ENCODE measurements at places on chromosomes 7 and 10.

DNA sequence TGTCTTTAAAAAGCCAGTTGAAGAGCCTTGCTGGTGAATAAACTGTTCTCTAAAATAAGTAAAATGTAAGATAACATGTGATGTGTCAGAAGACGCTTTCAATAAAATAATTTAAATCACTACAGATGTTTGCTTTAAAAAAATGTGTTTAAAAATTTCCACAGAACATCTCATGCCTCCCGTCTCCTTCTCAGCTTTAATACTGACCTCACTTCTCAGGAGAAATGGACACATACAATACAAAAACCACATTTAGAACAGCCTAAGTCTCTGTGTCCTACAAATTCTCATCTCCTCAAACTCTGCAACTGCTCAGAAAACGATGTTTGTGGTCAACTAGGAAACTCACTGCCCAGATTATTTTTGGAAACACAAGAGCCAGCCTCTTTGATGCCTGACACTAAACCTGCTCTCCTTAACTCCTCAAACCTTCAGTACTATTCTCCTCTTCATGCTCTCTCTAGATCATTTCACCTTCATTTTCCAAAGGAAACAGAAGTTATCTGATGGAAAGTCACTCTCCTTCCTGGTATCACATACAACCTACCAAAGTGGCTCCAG is 120.3 kb downstream of the ZNF438 start:
- no peak for DNase-seq

DNA sequence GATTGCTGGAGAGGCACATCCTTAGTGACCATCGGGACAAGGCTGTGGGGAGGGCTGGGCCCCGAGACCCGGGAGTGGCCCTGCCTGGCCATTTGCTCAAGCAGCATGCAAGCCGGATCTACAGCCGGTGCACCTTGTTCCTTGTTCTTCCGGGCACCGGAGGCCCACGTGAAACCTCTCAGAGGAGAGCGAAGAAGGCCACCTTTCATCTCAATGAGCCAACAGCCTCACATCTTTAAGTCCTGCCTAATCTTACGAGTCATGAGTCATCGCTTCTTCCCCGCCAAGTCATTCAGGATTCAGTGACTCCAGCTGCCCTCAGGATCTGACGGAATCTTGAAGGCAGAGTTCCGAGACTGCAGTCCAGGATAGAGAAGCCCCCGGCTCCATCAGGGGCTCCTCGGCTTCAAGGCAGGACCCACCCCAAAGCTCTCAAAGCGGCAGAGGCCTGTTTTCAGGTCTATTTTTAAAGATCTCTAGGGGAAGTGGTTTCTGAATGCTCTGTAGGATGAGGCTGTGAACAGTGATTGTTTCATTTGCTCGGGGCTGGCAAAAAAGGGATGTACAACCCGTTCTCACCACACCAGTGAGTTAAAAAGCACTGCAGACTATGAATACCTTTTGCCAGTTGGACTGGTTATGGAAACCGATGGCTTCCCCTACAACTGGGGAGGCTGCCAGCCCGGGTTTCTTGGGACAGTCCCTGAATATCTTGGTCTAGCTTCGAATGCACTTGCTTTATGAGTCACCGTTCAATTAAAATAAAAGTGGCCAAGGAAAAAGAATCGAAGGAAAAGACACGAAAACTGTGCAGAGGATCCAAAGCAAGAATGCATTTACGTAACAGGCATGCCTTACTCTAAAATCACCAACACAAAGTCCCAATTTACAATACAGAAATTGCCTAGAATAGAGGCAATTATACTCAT is 57.2 kb upstream of the ECHDC3 start:
- peak; percentile 29 for DNase-seq

- DNase-seq = no peak
Observed at GRCh38 chr10:77756319-77757232, 119.0 kb upstream of the KCNMA1 start.

DNA sequence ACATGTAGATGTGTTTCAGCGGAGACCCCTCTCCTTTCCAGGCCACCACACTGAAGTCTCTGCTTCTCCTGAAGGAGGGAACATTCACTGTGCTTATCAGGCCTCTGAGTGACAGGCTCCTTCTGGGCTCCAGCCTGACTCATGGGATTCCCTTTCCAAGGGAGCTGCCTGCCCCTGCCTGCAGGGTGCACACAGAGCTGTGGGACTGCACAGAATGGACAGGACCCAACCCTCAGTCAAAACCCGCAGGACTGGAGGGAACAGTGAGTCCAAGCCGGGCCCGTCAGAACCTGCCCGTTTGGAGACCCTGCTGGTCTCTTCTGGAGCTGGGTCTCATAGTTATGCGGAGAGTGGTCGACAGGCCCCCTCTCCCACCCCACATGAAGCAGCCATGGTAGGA is 32.6 kb downstream of the PLAC9 start:
- DNase-seq = no peak

DNA sequence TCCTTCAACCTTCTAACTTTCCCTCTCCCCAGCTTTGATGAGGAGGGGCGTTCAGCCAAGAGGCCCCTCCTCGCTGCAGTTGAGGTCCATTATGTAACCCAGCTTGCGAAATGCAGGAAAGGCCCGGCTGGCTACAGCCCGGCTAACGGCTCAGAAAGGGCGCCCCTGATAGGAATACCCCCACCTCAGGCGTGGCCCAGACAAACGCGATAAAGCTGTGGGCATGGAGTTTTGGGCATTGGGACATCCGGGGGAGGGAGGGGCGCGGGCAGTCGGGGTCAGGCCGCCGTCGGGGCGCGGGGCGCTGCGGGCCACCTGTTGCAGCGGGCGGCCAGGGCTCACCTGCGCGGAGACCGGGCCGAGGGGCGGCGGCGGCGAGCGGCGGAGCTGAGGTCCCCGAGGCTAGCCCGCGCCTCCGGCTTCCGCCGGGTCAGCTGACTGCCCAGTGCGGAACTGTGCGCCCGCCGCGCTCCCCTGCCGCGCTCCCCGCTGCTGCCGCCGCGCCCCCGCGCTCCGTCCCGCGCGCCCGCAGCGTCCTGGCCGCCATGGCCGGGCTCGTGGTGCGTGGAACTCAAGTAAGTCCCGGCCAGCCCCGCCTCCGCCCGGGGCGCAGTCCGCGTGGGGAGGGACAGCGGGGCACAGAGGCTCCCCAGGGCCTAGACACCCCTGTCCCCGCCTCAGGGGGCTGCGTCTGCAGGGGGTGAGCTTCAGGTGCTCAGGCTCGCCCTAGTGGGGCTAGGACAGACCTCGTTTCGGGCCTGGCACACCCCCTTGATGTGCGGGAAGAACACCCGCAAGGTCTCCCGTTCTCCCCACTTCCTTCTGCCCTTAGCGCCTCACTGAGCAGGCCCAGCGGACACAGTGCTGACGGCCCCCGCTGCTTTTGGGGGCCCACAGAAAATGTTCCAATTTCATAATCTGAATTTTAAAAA is at the start of gene LRMDA:
Gene LRMDA, plus strand, starts transcription at position 445 of the 932 bp plus-strand sequence.
- no peak for DNase-seq

DNA sequence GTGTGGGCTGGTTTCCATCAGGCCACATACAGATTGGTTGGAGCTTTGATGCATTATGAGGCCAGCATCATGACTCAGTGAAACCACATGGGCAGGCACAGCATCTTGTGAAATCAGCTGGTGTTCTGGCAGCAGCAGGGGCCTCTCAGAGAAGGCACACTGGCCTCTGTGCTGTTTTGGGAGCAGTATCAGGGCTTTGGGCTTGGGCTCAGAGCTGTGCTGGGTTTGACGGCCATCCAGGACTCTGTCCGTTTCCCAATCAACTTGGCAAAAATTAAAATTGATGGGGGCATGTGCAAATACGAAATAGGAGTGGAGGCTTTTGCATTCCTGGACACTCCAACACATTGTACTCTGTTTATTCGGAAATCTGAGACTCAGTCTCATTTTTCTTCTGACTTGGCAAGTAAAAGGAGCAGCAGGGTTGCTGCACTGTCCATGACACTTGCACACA is 190.9 kb downstream of the BMPER start:
- DNase-seq = no peak

DNA sequence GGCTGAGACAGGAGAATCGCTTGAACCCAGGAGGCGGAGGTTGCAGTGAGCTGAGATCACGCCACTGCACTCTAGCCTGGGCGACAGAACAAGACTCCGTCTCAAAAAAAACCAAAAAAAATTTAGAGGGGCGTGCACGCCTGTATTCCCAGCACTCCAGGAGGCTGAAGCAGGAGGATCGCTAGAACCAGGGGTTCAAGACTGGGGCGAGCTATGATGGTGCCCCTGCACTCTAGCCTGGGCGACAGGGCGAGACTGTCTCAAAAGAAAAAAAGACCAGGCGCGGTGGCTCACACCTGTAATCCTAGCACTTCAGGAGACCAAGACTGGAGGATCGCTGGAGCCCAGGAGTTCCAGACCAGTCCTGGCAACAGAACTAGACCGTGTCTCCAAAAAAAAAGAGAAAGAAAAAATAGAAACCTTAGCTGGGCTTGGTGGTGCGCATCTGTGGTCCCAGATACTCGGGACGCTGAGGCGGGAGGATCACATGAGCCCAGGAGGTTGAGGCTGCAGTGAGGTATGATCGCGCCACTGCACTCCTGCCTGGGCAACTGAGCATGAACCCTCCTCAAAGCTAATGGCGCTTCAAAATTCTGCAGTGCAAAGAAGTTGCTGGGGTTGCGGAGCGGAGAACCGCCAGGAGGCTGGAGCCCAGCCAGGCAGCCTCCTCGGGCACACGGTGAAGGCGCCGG is 382 bp upstream of the MBLAC1 start:
- DNase-seq = peak; percentile 31

DNA sequence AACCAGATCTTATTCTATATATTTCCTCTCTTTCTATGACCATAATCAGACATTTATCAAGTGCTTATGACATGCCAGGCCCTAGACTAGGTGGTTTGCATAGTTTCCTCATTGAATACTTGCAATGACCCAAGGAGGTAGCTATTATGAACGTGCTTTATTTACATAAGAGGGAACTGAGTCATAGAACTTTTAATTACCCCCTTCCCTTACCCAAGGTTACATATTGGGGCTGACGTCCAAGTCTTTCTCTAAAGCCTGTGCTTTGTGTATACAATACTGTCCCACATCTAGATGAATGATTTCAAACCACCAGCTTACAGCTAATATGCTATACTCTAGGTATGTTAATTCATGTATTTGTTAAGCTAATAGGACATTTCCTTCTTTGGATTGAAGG is 91.9 kb upstream of the NPY start:
- DNase-seq = no peak

DNA sequence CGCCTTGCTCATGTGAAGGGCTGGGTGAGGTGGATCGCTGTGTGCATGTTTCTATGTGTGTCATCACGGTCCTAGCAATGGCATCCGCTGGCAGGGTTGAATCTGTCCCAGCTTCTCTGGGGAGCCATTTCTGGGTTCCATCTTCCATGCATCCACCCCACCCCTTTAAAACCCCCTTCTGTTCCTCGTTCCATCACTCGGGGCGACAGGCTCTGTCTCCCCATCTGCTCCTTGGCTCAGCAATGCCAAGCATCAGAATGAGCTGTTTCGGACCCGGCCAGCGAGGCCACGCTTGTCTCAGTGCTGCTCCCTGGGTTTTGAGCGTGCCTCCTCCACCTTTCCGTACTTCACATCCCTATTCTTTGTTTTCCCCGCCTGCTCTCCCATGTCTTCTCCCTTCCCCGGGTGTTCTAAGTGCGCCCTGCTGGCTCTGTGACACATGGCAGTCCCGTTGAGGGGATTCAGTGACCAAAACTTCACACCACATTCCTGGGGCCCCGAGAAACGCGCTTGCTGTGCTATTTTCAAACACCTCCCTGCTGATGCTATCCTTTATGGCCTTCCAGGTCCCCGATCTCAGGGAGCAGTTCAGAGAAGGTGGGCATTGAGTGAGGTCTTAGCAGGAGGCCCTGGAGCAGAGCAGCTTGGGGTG is 554.1 kb upstream of the FOXK1 start:
- no peak for DNase-seq

- DNase-seq = peak; percentile 21
Observed at GRCh38 chr10:69716711-69717560, 84.8 kb upstream of the COL13A1 start.

DNA sequence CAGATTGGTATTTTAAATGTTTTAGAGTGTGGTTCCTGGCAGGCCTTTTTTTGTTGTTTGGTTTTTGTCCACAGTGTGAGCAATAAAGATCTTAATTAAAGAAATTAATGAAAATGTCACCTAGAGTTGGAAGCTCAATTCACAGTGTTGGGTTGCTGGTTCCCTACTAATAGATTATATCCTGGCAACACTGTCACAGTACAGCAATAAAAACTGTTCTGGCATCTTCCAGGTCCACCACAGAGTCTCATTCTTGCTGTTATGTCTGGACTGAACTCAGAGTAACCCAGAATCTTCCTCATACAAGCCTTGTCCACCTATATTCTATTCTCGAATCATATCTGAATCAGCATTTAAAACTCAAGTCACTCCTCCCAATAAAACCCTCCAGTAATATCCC is 212.4 kb upstream of the LRRTM3 start:
- DNase-seq = no peak

DNA sequence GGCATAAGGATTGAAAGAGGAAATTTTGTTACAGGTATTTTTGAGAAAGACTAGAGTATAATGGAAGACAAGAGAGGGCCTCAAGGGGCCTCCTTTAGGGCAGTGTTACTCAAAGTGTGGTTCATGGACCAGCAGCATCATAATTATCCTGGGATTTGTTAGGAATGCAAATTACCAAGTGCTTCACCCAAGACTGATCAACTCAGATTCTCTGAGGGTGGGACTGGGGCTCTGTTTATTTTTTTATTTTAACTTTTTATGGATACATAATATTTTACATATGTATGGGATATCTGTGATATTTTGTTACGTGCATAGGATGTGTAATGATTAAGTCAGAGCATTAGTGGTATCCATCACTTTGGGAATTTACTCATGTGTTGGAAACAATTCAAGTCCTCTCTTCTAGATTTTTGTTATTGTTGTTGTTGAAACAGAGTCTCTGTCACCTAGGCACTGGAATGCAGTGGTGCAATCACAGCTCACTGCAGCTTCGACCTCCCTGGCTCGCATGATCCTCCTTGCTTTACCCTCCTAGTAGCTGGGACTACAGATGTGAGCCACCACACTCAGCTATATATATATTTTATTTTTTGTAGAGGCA is 2.2 kb upstream of the KCTD7 start:
- DNase-seq = no peak

DNA sequence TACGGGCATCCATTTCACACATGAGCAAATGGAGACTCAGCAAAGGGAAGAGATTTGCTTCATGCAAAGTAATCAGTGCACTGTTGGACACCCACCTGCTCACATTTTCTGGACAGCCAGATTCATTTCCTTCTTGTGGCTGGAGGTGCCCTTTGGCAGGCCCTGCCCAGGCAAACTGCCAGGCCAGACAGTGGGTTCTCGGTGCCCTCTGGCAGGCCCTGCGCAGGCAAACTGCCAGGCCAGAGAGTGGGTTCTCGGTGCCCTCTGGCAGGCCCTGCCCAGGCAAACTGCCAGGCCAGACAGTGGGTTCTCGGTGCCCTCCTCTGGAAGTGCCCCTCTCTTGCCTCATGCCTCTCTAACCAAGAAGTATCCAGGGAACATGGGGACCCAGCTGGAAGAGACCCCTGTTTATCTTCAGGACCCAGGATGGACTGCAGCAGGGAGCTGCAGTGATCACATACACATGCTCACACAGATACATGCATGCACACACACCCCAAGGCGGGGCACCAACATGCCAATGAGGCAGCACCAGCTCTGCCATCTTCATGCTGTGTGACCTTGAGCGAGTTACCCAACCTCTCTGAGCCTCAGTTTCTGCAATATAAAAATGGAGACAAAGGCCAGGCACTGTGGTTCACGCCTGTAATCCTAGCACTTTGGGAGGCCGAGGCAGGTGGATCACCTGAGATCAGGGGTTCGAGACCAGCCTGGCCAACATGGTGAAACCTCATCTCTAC is 67.1 kb downstream of the OAT start:
- no peak for DNase-seq

All from stimulated activated CD8-positive, alpha-beta memory T cell treated with anti-CD3 and anti-CD28 coated beads, Interleukin-2, amount 100 ng/mL, for 1 hour (primary cell).